ENCODE measurements at places on chromosomes 3 and 15. TPM values are rescaled to one million over a fixed set of nuclear protein-coding genes. Genes with fewer than 3 reads are reported as not detected.
A peak's percentile ranks its signal among the peaks of the same experiment; 100 is the strongest.

Gene CLDN11
- total RNA-seq = not detected

DNA sequence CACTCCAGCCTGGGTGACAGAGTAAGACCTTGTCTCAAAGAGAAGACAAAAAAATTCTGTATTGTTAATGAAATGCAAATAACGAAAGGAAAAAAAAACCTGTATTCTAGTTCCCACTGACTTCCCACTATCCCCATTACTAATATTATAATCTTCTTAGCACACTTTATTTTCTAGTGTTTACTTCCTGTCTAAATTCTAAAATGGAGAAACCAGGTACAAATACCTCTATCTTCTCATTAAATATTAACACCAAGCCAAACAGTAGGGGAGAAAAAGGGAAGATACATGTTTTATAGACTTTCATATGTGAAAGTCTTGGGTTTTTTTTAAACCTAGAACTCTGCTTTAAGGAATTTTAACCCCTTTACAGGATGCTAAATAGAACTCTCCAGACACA, 55.3 kb upstream of the PLXND1 start:
- H3K36me3 ChIP-seq = no peaks in the 10 kb centered on the region
- DNase-seq = no peak
- H3K4me1 ChIP-seq = peaks cover 14% of the 10 kb centered on the region
- no peak overlapping the region for H3K4me3 ChIP-seq
- H3K27me3 ChIP-seq = no peaks in the 10 kb centered on the region
- H3K27ac ChIP-seq = no peak overlapping the region

- no peaks in the 10 kb centered on the region for H3K27me3 ChIP-seq
These were observed 1.7 kb downstream of the PKM start for GRCh38 chr15:72229076-72229946.

- H3K36me3 ChIP-seq = no peaks in the 10 kb centered on the region
- no peak overlapping the region for H3K27ac ChIP-seq
- no peak for DNase-seq
- peaks cover 37% of the 10 kb centered on the region for H3K27me3 ChIP-seq
- H3K4me1 ChIP-seq = no peaks in the 10 kb centered on the region
- H3K4me3 ChIP-seq = no peak overlapping the region
These were observed 53.9 kb downstream of the QTRT2 start for GRCh38 chr3:114110439-114110838.

- H3K4me1 ChIP-seq = no peaks in the 10 kb centered on the region
- no peaks in the 10 kb centered on the region for H3K27me3 ChIP-seq
- H3K27ac ChIP-seq = no peak overlapping the region
- no peak for DNase-seq
- H3K36me3 ChIP-seq = peaks cover 11% of the 10 kb centered on the region
These were observed 221.8 kb upstream of the TGFBR2 start for GRCh38 chr3:30384546-30385072.

DNA sequence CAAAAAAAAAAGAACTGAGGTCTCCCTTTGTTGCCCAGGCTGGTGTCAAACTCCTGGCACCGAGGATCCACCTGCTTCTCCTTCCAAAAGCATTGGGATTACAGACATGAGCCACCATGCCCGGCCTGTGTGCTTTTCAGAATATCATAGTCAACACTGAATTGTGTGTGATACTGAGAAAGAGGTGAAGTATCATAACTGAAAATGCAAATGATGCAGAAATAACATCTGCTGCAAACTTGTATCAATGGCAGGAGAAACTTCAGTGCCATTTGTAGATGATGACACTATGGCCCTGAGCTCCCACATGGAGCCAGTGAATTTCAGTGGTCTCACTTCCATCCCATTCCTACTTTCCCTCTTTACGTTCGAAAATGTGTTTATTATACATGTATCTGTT, 21.9 kb downstream of the IL12A start:
- H3K4me3 ChIP-seq = no peak overlapping the region
- H3K27me3 ChIP-seq = no peaks in the 10 kb centered on the region
- H3K36me3 ChIP-seq = no peaks in the 10 kb centered on the region
- no peak overlapping the region for H3K27ac ChIP-seq

- no peak overlapping the region for H3K4me3 ChIP-seq
- DNase-seq = no peak
- peaks cover 8% of the 10 kb centered on the region for H3K27me3 ChIP-seq
These were observed 41.9 kb downstream of the KY start for GRCh38 chr3:134608771-134609435.

- H3K27ac ChIP-seq = no peak overlapping the region
- H3K4me3 ChIP-seq = no peak overlapping the region
- H3K27me3 ChIP-seq = peaks cover 10% of the 10 kb centered on the region
- H3K36me3 ChIP-seq = no peaks in the 10 kb centered on the region
These were observed 15.3 kb upstream of the RPL32 start for GRCh38 chr3:12856626-12857025.

DNA sequence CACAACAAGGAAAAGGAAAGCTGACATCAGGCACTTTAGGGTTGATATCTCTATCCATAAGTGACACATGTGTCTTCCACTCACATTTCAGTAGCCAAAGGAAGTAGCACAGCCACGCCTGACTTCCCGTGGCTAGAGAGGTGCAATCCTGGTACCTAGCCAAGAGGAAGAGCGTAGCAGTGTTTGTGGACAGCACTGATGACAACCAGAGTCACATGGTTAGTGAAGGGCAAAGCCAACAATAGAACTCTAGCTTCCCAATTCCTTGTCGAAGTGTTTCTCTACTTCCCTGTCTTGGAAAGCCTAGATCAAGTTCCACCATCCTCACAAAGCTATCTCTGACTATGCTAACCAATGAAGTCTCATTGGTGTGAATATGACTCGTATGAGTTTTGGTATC, 189.2 kb downstream of the RSL24D1 start:
- no peaks in the 10 kb centered on the region for H3K36me3 ChIP-seq
- no peaks in the 10 kb centered on the region for H3K27me3 ChIP-seq
- H3K4me3 ChIP-seq = no peak overlapping the region

GRCh38 chr3:73060302-73060723, 1.1 kb upstream of the EBLN2 start:
- DNase-seq = no peak
- H3K27ac ChIP-seq = peak overlapping the region; percentile 70
- peaks cover 14% of the 10 kb centered on the region for H3K4me1 ChIP-seq
- no peaks in the 10 kb centered on the region for H3K36me3 ChIP-seq
- H3K4me3 ChIP-seq = no peak overlapping the region

- H3K27ac ChIP-seq = no peak overlapping the region
- H3K36me3 ChIP-seq = no peaks in the 10 kb centered on the region
- H3K27me3 ChIP-seq = no peaks in the 10 kb centered on the region
- H3K4me1 ChIP-seq = no peaks in the 10 kb centered on the region
These were observed 50.2 kb downstream of the HERC2 start for GRCh38 chr15:28271697-28272260.

DNA sequence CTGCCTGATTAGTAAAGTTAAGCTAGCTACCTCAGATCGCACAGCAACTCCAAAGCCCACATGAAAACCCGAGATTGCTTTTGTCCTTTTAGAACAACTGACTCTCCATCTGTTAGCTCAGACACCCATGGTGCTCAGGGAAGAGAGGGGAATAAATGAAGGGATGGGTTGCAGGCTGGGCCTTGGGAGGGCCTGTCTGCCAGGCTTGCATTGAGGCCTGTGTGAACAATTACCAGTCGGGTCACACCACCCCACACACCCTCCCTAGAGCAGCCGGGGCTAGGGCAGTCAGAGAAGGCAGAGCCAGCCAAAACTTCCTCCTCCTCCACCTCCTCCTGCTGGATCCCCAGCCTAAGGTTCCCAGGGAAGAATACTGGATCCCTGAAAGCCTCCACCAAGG, 8.8 kb upstream of the PRKAR2A start:
- no peaks in the 10 kb centered on the region for H3K27me3 ChIP-seq
- H3K4me1 ChIP-seq = no peaks in the 10 kb centered on the region
- H3K27ac ChIP-seq = peak overlapping the region; percentile 38
- no peak overlapping the region for H3K4me3 ChIP-seq

DNA sequence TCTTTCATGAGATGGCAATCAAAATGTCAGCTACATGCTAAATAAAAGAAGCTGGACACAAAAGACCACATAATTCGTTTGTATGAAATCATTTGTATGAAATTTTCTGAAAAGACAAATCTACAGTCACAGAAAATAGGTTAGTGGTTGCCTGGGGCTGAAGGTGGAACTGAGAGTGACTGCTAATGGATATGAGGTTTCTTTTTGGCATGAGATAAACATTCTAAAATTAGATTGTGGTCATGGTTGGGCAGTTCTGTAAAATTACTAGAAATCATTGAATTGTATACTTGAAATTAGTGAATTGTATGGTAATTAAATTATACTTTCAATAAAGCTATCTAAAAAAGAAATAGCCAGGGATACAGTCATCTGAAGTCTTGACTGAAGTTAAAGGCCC, 2.7 kb upstream of the DMXL2 start:
- peaks cover 9% of the 10 kb centered on the region for H3K4me1 ChIP-seq
- DNase-seq = no peak
- no peak overlapping the region for H3K27ac ChIP-seq

GRCh38 chr3:151552589-151552988, 91.7 kb upstream of the IGSF10 start:
- no peaks in the 10 kb centered on the region for H3K27me3 ChIP-seq
- H3K4me3 ChIP-seq = no peak overlapping the region
- no peaks in the 10 kb centered on the region for H3K36me3 ChIP-seq
- no peaks in the 10 kb centered on the region for H3K4me1 ChIP-seq

DNA sequence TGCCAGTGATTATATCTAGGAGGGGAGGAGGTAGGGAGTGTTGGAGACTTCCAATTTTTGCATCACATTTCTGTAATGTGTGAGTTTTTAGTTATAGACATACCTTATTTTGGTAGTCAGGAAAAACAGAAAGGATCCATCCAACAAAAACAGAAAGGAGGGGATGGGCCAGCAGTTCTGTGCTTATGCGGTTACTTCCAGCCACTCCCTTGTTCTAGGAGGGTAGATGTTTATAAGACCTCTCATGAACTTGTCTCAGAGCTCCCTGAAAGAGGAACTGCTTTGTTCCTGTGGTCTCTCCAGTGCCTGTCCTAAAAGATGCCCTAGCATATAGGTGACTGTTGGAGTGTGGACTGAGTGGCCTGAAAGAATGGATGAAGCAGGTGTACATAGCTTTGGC, 323.3 kb downstream of the CACNA2D3 start:
- H3K4me1 ChIP-seq = no peaks in the 10 kb centered on the region
- no peak overlapping the region for H3K4me3 ChIP-seq
- no peaks in the 10 kb centered on the region for H3K27me3 ChIP-seq
- no peaks in the 10 kb centered on the region for H3K36me3 ChIP-seq

Gene TGM5
- total RNA-seq = not detected

GRCh38 chr3:43747641-43748040, 56.9 kb downstream of the ABHD5 start:
- no peaks in the 10 kb centered on the region for H3K27me3 ChIP-seq
- DNase-seq = no peak
- H3K36me3 ChIP-seq = peaks cover 4% of the 10 kb centered on the region
- no peaks in the 10 kb centered on the region for H3K4me1 ChIP-seq
- H3K27ac ChIP-seq = no peak overlapping the region

DNA sequence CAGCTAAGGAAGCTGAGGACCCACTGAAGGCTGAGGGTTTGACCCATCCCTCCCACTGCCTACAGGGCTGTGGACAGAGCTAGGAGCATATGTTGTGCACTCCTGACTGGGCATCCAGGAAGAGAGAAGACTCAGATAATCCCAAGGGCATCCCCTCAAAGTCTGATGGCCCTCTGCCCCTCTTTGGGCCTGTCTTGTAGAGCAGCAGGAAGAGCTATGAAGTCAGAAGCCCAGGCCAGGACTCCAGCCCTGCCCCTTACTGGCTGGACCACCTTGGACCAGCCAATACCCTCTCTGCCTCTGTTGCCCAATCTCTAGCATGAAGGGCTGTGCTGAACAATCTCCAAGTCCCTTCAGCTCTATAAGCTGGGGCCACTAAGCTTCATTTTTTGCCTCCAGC, 210.8 kb downstream of the RPLP1 start:
- H3K36me3 ChIP-seq = no peaks in the 10 kb centered on the region
- H3K4me1 ChIP-seq = peaks cover 23% of the 10 kb centered on the region
- H3K27ac ChIP-seq = no peak overlapping the region

DNA sequence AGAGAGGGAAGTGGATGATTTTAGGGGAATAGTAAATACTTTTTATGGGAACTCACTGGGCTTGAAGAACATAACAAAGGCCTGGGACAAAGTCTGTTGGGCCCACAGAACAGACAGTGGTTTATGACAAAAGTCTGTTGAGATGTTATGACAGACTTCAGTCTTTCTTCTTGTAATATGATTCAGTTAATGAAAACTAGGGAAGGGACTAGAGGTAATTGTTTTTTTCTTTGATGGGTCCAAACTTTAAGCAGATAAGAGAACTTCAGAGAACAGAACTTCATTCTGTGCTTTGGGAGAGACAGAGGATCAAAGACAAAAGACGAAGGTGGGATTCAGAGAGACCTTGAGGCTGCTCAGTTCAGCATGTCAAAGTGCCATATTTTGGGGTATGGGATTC, 9.3 kb downstream of the CRYBG3 start:
- H3K4me1 ChIP-seq = no peaks in the 10 kb centered on the region
- H3K36me3 ChIP-seq = peaks cover 2% of the 10 kb centered on the region
- no peaks in the 10 kb centered on the region for H3K27me3 ChIP-seq
- DNase-seq = no peak
- no peak overlapping the region for H3K27ac ChIP-seq

DNA sequence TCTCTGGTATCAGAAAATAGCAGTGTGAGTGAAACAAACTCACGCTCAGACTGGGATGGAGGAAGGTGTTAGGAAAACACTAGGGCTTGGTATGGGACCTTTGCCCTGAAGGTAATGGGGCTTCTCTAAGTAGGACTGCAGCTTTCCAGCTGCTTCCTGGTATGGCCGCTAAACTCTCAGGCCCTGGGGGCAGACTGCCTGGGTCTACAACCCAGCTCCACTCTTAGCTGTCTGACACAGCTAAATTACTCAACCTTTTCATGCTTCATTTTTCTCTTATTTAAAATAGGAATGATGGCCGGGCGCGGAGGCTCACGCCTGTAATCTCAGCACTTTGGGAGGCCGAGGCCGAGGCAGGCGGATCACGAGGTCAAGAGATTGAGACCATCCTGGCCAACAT, 5.2 kb upstream of the YEATS2 start:
- no peak overlapping the region for H3K27ac ChIP-seq
- no peak for DNase-seq
- peaks cover 7% of the 10 kb centered on the region for H3K4me1 ChIP-seq

DNA sequence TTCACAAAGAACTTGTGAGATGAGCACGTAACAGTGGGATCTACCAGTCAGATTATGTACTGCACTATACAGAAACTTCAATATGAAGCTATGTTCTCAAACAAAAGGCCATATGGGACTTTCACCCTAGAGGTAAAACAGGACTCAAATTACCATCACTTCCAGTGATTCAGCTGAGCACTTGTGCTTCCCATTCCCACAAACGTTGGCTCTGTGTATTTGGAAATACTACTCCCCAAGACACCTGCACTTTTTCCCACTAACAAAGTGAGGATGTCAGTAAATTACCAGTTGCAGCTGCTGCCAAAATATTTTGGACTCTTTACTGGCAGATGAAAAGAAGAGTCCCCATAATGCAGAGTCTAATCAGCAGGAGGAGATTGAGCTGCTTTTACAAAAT, 1570.1 kb downstream of the SI start:
- H3K27ac ChIP-seq = no peak overlapping the region
- no peak overlapping the region for H3K4me3 ChIP-seq
- H3K27me3 ChIP-seq = no peaks in the 10 kb centered on the region
- no peaks in the 10 kb centered on the region for H3K36me3 ChIP-seq
- no peaks in the 10 kb centered on the region for H3K4me1 ChIP-seq

GRCh38 chr3:180294282-180295027, 257.7 kb upstream of the PEX5L start:
- no peak overlapping the region for H3K27ac ChIP-seq
- H3K4me3 ChIP-seq = no peak overlapping the region
- H3K36me3 ChIP-seq = no peaks in the 10 kb centered on the region
- no peaks in the 10 kb centered on the region for H3K4me1 ChIP-seq
- no peaks in the 10 kb centered on the region for H3K27me3 ChIP-seq
